ENCODE measurements at places on chromosomes 3 and 15. TPM values are rescaled to one million over a fixed set of nuclear protein-coding genes. Genes with fewer than 3 reads are reported as not detected.

DNA sequence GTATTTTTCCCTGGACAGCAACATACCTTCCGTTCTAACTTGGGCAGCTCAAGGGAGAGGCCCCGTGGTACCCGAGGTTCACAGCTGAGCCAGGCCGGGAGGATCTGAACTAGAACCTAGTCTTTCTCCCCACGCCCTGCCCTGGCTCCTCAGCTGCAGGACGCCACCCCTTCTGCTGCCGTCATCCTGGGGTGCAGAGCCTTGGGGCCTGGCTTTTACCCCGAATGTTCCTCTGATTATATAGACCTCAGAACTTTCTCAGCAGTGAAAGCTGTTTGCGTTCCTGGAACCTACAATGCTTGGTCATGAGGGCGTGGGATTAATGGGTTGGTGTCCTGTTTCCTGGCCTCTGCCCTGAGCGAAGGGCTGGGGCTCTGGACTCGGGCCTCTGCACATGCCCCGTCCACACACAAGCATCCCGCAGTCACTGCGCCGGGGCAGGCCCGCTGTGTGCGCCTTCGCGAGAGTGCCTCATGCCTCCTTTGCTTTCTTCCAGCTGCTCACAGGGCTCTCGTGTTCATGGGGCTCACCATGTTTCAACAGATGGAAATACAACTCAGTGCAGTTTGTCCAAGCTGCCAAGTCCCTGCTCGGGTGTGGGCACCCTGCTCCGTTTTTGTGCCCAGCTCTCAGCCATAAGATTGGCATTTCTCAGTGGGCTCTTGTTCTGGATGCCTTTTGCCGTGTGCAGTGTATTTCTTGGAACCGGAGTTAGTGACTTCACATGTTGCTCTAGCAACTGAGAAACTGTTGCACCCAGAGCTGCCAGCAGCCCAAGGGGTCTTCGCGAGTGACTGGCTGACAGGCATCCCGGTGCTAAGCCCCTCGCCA, 20.4 kb downstream of the SYNM start:
- no peak for DNase-seq

- DNase-seq = no peak
Measured at GRCh38 chr15:40921949-40922607, 7.1 kb upstream of the DLL4 start.

The MCTP2 gene
- 7.5 TPM for total RNA-seq

The TJP1 gene
- 78.6 TPM for total RNA-seq

The CFAP91 gene
- 2.2 TPM for total RNA-seq

The PPM1L gene
- 2.4 TPM for total RNA-seq

DNA sequence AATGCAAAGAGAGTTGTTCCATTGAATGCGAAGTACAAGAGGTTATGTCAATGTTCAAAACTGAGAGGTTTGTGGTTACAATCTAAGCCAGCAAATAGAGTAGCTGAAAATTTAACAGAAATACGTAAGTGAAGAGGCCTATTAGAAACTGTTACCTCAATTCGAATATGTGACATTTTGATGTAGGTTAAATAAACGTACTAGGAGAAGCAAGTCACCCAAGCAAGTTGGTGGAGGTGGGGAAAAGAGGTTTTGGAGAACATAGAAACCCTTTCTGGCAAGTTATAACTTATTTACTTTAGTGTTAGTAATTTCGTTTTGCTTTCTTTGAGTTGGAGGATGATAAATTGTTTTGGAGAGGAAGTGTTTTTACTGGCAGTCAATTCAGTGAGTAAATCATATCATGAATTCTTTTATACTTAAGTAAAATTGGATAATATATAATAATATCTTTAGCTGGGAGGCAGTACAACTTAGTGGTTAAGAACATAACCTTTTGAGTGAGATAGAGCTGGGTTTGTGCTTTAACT, 91.2 kb upstream of the NAALADL2 start:
- DNase-seq = no peak

DNA sequence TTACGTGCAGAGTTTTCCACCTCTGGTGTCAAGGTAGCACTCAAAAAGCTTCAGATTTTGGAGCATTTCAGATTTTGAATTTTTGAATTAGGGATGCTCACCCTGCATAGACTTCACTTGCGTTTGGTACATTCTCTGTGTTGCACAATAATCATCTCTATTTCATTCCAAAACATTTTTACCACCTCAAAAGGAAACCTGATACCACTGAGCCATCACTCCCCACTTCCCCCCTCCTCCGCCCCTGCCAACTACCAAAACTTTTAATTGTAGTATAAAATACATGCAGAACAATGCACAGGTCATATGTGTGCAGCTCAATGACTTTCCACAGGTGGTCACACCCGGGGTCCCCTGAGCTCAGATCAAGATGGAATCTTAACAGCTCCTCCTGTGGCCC, 208.8 kb downstream of the SV2B start:
- no peak for DNase-seq

- no peak for DNase-seq
Measured at GRCh38 chr15:34721802-34722438, 32.9 kb downstream of the GJD2 start.

The MEIS2 gene
- total RNA-seq = 9.1 TPM

GRCh38 chr3:136818769-136819391, at the start of gene SLC35G2:
TSS of gene SLC35G2 (plus strand) at chr3:136819126. CDS start at chr3:136854461, 35,335 bp downstream.
- DNase-seq = no peak

- no peak for DNase-seq
Measured at GRCh38 chr15:55649058-55649423, 60.9 kb upstream of the PYGO1 start.

The TTC21A gene
- total RNA-seq = 0.86 TPM

The KAT2B gene
- 5.1 TPM for total RNA-seq

DNA sequence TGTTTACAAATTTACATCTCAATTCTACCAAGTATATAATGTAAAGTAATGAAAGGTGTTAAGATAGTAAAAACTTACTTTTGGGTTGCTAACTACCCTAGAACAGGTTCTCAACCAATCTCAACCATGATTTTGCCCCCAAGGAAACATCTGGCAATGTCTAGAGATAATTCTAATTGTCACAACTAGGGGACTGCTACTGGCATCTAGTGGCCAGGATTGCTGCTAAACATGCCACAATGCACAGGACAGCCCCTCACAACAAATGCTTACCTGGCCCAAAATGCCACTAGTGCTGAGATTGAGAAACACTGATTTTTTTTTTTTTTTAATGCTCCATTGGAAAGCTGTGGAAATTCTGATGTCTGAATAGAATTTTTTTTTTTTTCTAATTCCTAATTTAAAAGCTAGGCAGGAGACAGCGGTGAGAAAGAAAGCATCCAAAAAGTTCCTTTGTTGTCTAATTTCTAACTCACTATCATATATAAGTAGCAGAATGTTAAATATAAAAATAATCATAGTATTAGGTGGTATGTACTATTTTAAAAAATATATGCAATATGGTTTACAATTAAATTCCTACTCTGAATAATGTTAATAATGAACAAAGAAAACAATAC, 81.5 kb downstream of the TJP1 start:
- DNase-seq = no peak

The RLBP1 gene
- total RNA-seq = not detected

The ZNF860 gene
- 0.29 TPM for total RNA-seq

- DNase-seq = peak; percentile 25
Measured at GRCh38 chr3:149717391-149718056, 34.8 kb downstream of the COMMD2 start.

DNA sequence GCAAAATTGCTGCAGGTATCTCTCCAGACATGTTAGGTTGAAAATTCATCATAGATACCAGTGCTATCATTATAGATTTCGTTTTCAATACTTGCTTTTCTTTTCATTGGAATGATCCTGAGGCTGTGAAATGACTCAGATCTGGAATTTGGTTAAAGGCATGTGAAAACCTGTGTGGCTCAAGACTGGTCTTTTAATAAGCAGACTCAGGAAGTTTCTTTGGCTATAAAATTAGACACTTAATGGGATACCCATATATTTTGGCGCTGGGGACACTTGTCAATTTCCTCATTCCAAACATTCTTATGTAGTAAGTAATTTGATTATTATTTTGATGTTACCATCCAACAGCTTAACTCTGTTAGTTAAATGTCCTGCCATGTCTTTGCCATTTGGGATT, 1041.1 kb upstream of the GBE1 start:
- DNase-seq = no peak

GRCh38 chr3:87062685-87063084, 71.7 kb upstream of the VGLL3 start:
- no peak for DNase-seq

GRCh38 chr3:149288655-149289054, 44.8 kb downstream of the TM4SF18 start:
- DNase-seq = no peak

DNA sequence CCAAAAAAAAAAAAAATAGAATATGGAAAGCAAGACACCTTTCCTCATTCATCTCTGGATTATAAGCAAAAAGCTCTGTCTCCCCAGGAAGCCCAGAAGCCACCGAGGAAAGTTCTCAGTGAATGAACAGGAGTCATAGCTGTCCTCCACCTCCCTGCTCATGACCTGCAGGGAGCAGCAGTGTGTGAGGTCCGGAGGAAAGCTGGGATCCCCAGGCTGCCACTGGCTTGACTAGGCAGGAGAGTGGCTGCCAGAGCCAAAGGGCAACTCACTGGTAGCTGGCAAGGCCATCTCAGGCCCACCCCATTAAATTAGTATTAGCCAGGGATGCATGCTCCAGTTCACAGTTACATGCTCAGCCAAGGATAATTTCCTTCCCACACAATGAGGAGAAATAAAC, 191.6 kb upstream of the STT3B start:
- DNase-seq = no peak

DNA sequence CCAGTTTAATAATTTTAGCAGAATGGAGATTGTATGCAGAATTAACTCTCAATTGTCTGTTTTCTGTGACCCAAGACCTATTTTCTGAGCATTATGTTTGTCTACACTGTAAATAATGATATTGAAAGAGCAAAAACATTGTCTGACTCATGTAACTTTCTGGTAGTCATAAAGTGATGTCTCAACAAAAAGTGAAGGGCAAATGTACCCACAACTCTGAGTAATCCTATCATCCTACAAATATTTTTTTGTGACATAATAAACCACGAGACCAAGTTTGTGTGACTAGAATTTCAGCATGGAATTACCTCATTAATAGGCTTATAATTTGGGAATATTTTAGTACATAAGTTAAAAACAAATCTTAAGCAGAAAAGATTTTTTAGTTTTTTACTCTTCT, 15.4 kb upstream of the ABHD10 start:
- no peak for DNase-seq

GRCh38 chr15:33145447-33145846, 49.1 kb downstream of the FMN1 start:
- DNase-seq = no peak

GRCh38 chr3:28989646-28990089, 291.2 kb upstream of the RBMS3 start:
- DNase-seq = no peak

DNA sequence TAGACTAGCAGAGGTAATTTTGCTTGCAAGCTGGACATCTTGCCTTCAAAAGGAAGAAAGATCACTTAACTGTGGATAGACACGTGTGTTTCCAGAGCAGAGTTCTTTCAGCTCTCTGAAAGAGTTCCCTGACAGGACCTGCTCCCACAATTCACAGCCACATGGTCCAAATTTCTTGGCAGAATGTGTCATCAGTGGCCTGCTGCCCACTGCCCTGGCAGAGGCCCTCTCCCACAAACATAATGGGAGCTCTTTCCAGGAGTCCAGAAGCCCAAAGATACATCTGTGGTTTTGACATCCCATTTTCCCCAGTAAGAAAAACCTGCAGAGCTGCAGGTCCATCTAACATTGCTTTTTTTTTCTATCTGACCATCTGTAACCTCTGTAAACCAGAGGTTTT, 48.3 kb downstream of the SERPINI1 start:
- DNase-seq = no peak

DNA sequence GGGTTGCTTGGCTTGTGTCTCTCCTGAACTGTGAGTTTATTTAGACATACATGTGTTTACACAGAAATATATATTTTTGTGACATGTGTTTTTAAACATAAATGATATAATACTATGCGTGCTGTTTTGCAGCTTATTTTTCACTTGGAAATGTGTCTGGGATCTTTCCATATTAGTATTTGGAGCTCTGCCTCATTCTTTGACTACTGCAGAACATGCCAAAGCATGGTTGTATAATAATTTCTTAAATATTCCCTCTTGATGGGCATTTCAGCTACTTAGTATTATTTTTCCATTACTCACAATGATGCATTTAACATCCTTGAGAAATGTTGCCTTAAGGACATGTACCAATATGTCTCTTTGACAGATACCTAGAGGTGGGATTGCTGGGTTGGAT, 19.5 kb downstream of the ANAPC13 start:
- DNase-seq = no peak

GRCh38 chr3:183386651-183387050, 41.8 kb downstream of the MCF2L2 start:
- no peak for DNase-seq

- DNase-seq = no peak
Measured at GRCh38 chr15:71592203-71592602, 218.2 kb upstream of the NR2E3 start.

GRCh38 chr3:186493525-186494255, 50.5 kb downstream of the CRYGS start:
- DNase-seq = no peak

DNA sequence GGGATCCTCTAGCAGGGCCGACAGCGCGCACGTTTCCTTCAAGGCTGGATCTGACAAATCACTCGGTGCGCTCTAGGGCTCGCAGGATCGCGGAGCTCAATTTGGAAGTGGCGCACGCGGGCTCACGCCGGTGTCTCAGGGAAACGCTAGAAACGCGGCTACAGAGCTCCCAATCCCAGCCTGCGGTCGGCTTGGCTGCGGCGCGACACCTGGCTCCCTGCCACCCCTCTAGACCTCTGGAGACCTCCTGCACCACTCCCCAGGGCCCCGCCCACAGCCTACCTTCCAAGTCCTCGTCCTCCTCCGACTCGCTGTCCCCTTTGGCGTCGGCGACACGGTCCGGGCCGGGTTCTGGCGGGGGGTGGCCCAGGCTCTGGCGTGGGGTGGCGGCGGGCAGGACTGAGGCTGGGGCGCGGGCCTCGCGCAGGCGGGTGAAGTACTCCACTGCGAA, 596 bp downstream of the PRKAR2A start:
- DNase-seq = no peak

- no peak for DNase-seq
Measured at GRCh38 chr15:95812491-95812890, 518.0 kb upstream of the NR2F2 start.

DNA sequence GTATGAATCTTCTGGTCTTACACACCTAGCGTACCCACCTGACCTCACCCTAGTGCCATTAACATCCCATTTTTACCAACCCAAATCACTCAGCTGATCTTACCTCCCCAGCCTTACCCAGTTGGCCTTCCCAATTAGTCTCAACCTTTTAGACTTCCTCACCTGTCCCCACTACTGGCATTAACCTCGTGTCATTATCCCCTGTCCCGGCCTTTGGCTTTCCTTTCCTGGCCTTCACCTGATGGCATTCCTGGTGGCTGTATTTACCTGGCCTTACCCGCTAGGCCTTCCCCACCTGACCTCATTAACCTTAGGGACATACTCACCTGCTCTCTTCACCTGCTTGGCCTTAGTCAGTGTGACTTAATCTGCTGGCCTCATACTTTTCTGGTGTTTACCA, 104.1 kb downstream of the IL12A start:
- DNase-seq = no peak

The GNAT1 gene
- not detected for total RNA-seq

The SYNPR gene
- not detected for total RNA-seq

The POMGNT2 gene
- 16.1 TPM for total RNA-seq

The GNB5 gene
- 23.7 TPM for total RNA-seq

The ENTPD3 gene
- 0.46 TPM for total RNA-seq

The PARL gene
- 58.2 TPM for total RNA-seq

GRCh38 chr15:67329984-67330733, 75.6 kb downstream of the IQCH start:
- no peak for DNase-seq

The FOXB1 gene
- not detected for total RNA-seq

All from epithelial cell of proximal tubule (primary cell).